Thoracic aorta (tissue), 2 donors: ENCODE measurements at places on chromosomes 2 and 18. TPM values are rescaled to one million over a fixed set of nuclear protein-coding genes. Genes with fewer than 3 reads are reported as not detected.

The GCG gene
- total RNA-seq, result not detected

DNA sequence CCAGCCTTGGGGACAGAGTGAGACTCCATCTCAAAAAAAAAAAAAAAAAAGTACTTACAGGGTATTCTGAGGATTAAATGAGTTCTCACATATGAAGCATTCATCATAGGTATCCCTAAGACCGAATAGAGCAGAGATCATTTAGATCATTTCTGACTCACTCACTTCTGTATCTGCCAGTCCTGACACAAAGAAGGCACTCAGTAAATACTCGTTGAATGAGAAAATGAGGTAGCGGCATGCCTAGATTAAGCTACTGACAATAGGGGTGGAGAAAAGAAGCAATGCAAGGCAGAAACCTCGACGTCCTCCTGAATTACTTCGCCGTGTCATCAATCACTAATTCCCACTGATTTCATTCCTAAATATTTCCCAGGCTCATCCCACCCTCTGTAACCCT lies 103.8 kb downstream of the GREB1L start:
- no peak for DNase-seq

DNA sequence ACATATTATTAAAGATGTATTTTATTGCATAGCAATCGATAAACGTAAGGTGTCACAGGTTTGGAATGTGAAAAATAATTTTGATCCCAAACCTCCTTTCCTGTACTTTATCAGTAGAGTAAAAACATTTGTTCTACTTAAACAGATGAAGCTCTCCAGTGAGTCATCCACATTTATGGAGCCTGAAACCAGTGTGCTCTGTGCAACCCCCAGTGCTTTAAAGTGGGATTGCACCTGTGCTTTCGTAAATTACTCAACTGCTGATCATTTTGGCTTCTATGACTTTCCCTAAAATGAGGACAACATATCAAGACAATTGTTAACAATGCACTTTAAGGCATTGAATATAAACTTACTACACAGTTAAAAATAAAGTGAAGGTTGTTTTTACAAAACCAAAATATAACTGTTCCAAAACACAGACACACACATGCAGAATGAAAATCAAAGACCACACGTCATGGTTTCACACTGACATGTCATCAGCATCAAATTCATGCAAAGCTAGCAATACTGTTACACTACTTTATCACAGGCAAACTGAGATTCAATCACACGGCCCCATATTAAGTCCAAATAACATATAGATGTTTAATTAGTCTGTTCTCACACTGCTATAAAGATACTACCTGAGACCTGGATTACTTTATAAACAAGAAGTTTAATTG lies 9.7 kb downstream of the TMEM18 start:
- DNase-seq, result no peak

DNA sequence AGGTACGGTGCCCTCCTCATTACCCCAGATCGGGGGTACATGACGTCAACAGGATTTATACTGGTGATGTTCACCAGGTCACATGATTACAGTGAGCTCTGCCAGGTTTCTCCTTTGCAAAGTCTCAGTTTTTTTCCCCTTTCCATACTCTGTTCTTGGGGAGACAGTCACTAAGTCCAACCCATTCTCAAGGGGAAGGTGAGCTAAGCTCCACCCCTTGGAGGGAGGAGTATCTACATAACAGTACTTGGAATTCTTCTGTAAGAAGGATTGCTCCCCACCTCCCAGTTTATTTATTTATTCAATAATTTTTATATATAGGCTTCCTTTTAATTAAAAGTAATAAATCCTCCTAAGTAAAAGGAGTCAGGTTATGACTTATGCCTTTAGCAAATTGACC lies 34.1 kb upstream of the SOS1 start:
- DNase-seq, result no peak

The LRRC30 gene
- total RNA-seq, result not detected

GRCh38 chr2:112255875-112256274 lies 1.0 kb upstream of the ZC3H8 start:
- no peak for DNase-seq

GRCh38 chr2:149064856-149065630 lies 26.5 kb downstream of the LYPD6B start:
- DNase-seq, result no peak

DNA sequence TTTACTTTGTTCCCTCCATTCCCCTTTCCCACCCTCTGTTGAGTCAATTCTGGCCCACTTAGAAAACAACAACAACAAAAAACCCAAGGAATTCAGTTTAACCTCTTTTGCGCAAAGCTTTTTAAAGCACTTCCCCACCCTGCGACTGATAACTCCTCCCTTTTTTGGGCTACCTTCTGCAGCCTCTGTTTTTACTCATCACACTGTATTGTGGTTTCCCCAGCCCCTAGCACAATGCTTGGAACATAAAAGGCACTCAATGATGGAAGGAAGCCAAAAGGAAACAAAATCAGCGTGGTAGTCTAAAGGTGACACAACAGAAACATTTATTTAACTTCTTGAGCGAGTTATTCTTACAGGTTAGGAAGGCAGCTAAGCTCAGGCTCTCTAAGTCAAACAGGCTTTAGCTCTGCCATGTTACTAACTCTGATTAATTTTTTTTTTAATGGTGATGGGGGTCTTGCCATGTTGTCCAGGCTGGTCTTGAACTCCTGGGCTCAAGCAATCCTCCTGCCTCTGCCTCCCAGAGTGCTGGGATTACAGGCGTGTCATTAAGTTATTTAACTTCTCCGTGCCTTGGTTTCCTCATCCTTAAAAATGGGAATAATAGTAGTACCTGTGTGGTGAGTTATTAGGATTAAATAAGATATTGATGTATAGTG lies 1.3 kb downstream of the CEP68 start:
- no peak for DNase-seq

GRCh38 chr2:54845514-54845913 lies 122.1 kb downstream of the EML6 start:
- no peak for DNase-seq

The NCKAP5 gene
- total RNA-seq, result 1.9 TPM

GRCh38 chr2:204250692-204251091 lies 294.6 kb upstream of the PARD3B start:
- no peak for DNase-seq

The CAVIN2 gene
- total RNA-seq, result 15.0 TPM

DNA sequence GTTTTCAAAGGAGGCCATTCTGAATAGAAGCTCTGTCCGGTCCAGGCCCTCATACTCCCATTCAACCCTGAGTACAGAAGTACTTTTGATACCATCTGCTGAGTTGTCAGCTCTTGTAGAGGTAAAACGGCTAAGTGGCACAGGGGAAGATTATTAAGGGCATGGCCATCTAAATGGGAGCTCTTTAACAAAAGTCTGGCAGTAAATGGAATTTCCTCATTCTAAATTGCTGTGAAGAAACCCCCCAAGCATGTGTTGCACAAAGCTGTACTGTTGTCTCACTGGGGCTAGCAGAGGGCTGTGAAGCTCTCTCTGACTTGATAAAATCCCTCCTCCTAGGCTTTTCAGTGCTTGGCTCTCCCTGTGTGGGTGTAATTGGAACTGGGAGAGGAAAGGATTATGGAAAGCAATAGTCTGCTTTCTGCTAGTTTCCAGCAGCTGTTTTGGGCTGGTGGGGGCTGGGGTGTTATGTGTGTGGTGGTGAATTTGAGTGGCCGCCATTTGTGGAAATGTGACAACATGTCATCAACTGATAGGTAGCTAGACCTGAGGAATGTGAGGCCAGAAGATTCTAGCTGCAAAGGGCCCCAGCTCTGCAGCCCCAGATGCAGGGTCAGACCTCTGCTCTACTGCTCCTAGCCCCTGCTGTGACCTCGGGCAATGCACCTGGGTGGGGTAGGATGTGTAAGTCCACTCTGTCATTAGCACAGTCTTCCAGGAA lies 65.1 kb downstream of the MAP4K4 start:
- no peak for DNase-seq

The WNT10A gene
- total RNA-seq, result not detected

- no peak for DNase-seq
Measured at GRCh38 chr2:224469374-224469964, 67.6 kb upstream of the FAM124B start.

GRCh38 chr2:86500325-86501083 lies 59.3 kb downstream of the KDM3A start:
- DNase-seq, result no peak

GRCh38 chr18:3250237-3251107 lies 2.9 kb downstream of the MYL12A start:
- no peak for DNase-seq

- DNase-seq, result no peak
Measured at GRCh38 chr2:239704737-239705136, 303.9 kb upstream of the HDAC4 start.

GRCh38 chr2:233700028-233700635 lies 7.4 kb downstream of the UGT1A6 start:
- DNase-seq, result no peak

DNA sequence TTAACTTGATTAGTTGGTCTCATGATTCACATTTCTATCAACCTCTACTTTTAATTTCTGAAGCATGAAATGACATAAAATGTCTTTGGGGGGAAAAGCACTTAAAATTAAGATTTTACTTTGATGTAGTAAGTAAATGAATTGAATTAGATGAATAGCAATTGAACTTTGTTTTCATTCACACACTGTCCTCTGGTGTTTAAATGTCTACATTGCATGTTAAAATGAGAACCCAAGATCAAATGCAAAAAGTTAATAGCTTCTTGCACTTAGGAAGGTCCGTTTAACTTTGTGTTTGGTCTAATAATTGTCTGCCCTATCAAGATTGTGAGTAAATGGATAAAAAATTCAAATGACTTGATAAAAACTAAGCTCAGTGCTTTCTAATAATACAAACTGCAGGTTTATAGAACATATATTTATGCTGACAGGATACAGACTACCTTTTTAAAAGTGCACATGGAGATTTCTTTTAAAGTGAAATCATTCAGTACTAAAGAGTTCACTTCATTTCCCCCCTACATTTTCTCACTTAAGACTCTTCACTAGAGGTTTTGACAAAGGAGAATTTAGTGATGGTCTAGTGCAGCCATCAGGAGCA lies 156.2 kb upstream of the NABP1 start:
- DNase-seq, result no peak

GRCh38 chr2:147232225-147232669 lies 612.6 kb upstream of the ACVR2A start:
- DNase-seq, result no peak

GRCh38 chr2:132627536-132627935 lies 42.5 kb downstream of the LYPD1 start:
- DNase-seq, result no peak

- no peak for DNase-seq
Measured at GRCh38 chr2:10557506-10558265, 109.6 kb upstream of the ODC1 start.

DNA sequence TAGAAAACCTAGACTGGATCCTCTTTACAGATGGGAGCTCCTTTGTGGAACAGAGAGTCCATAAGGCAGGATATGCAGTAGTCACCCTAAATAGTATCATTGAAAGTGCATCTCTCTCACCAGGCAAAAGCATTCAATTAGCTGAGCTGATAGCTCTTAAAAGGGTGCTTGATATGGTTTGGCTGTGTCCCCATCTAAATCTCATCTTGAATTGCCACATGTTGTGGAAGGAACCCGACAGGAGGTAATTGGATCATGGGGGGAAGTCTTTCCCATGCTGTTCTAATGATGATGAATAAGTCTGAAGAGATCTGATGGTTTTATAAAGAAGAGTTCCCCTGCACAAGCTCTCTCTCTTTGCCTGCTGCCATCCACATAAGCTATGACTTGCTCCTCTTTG lies 96.2 kb upstream of the RMP24 start:
- no peak for DNase-seq

DNA sequence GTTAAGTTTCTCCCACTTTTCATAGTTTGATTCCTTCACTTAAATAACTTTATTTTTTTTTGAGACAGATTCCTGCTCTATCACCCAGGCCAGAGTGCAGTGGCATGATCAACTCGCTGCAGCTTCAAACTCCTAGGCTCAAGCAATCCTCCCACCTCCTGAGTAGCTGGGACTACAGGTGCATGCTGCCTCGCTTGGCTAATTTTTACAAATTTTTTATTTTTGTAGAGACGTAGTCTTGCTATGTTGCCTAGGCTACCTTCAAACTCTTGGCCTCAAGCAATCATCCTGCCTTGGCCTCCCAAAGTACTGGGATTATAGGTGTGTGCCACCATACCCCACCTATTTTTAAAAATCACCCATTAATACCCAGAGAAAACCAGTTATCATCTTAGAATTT lies 14.2 kb upstream of the WIPF1 start:
- no peak for DNase-seq

The SCN2A gene
- 1.8 TPM for total RNA-seq

The ARL4C gene
- 22.9 TPM for total RNA-seq

DNA sequence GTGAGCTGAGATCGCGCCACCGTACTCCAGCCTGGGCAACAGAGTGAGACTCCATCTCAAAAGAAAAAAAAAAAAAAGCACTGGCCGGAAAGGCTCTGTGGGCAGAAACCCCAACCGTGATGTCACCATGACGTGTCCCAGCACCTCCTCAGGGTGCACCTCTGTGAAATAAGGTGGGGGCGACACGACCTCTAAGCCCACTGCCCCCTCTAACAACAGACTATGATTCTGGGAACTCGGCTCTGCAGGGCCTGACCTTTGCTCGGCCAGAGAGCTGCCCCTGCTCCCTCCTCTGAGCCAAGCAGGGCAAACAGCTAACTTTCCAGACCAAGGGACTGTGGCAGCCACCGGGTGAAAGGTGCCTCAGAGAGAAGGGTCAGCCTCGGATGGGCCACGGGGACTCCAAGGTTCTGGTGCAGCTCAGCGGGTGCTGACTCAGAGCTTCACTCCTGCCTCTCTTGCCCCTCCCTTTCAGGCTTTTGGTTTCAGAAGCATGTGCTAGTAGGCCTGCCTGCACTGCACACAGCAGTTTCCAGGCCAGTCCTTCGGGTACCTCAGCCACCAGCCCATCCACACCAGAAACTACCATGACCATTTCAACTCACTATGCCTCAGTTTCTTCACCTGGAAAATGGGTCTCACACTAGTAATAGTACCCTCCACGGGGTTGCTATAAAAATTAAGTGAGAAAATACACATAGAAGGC lies 8.0 kb downstream of the TMBIM1 start:
- no peak for DNase-seq

The TUBA3D gene
- total RNA-seq, result not detected

DNA sequence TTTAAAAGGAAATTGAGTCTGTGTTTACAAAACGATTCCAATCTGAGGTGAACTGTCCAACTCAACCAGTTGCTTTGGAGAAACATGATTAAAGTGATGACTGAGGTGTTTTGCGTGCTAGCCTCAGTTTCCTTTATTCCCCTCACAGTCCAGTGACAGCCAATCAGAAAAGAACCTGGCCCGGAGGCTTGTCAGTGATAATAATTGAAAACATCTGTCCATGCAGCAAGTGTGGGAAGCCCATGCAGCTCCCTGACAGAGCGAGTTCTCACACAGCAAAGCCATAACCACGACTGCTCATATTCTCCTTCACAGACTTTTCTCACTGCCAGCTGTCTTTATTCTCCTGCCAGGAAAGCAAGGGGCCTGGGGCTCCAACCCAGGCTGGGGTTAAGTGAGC lies 613.4 kb downstream of the ARHGAP15 start:
- no peak for DNase-seq

GRCh38 chr2:32231959-32232358 lies 32.7 kb downstream of the NLRC4 start:
- no peak for DNase-seq

The PROKR1 gene
- not detected for total RNA-seq

The CDH7 gene
- 0.54 TPM for total RNA-seq

The SP140 gene
- total RNA-seq, result 0.95 TPM

The GBX2 gene
- total RNA-seq, result not detected

GRCh38 chr2:164810843-164811242 lies 30.8 kb downstream of the COBLL1 start:
- DNase-seq, result no peak
